EL (cell line): ENCODE measurements at places on chromosomes 7 and 10.
A peak's percentile ranks its signal among the peaks of the same experiment; 100 is the strongest.

DNA sequence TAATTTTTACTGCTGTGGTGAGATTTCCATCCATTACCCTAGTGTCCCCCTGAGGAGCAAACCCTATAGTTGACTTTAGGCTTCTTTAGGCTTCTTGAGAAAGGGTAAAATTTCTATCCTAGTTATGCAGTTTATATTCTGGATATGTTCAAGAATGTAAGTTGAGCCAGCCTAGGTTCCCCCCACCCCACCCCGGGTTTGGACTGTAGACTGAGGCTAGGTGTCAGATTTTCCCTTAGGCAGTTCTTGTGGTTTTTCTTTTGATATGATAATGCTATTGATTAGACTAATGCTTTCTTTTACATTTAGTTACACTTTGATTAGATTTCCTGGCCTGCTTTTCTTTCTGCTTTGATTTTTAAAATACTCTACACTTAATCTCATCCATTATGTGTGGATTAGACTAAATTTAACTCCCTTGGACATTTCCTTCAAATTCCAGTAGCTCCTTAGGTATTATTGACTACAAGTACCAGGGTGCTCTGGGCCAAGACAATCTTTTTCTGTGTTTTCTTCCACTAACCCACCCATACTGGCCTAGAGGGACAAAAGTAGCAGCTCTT lies 37.7 kb downstream of the NRF1 start:
- no peak for DNase-seq

DNA sequence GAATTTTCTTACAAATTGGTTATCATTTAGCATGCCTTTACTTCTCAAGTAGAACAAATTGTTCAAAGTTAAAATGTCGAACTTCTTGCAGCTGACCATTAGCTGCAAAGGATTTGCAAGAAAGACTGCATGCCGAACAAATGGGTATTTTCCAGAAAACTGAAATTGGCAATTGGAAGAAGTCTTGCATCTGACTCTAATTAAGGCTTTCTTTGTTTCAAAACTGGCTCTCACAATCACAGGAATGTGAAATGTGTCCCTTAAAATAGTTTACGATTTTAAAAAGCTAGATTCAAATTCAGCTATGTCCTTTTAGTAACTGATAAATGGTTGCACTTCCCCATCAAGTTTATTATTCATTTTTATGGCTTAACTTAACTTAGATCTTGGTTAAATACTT lies 207.9 kb downstream of the ARL4A start:
- DNase-seq = no peak

DNA sequence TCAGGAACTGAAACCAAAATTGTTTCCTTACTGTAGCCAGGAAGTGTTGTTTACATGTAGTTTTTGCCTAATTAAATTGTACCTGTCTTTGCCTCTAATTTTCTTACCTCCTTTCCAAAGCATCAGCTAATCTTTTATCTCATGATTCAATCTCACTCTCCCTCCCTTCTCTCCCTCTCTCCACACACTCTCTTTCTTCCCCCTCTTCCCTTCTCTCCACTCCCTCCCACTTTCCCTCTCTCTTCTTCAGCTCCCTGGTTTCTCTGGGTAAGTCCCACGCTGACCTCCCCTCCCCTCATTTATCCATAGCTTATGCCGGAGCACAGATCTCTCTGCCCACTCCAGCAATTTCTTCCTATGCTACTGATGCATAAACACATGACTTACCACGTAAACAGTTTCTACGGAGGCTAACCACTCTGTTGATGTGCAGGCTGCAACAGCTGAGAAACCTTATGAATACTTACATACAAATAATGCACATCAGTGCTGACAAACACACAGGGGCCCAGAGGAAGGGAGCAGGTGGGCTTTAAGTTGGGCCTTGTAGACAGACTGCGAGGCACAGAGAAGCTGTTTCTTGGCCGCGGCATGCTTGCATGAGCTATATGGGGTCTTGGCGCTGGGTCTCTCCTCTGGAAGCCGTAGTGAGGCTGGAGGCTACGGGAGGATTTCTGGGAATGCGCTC lies 174.4 kb upstream of the PLXNA4 start:
- no peak for DNase-seq

- no peak for DNase-seq
Measured at GRCh38 chr10:114618722-114619121, 39.4 kb downstream of the ABLIM1 start.

DNA sequence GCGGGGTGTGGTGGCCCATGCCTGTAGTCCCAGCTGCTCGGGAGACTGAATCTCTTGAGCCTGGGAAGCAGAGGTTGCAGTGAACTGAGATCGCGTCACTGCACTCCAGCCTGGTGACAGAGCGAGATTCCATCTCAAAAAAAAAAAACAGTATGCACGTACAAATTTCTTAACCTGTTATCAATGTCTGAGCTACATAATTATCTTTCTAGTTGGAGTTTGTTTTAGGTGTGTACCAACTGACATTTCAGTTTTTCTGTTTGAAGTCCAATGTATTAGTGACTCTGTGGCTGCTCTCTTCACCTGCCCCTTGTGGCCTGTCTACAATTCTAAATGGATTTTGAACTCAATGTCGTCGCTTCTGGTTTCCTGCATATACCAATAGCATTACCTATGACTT lies 40.3 kb downstream of the CD36 start:
- DNase-seq = no peak

- DNase-seq = peak; percentile 70
Measured at GRCh38 chr10:22597138-22597537, 117.2 kb downstream of the PIP4K2A start.

GRCh38 chr7:34756691-34757090 lies 98.7 kb downstream of the NPSR1 start:
- no peak for DNase-seq

DNA sequence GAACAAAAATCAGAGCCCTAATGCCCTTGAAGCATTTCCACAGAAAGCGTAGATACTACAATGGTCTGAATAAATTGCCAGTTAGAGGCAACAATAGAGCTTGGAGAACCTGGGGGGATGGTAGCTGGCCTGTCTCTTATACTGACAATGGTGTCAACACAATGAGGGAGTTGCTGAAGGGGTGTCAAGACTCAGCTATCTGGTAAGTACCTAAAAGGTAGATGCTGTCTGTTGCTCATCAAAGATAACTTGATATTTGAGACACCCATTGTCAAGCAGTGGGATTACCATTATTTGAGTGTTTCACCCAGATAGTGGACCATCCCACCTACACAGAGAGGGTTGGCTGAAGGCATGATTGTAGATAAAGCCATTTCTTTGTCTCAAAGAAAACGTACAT lies 72.8 kb downstream of the PDE1C start:
- no peak for DNase-seq

DNA sequence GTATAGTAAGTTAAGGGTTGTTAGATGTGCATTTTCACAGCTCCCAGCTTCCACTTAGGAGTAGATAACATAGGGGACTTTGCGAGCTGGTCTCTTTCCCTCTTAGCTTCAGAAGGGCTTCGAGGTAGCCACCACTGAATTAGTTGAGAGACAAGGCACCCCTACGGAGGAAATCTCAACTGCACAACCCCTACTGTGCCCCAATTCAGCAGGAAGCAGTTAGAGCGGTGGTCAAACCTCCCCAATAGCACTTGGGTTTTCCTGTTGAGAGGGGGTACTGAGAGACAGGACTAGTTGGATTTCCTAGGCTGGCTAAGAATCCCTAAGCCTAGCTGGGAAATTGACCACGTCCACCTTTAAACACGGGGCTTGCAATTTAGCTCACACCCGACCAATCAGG lies 1.1 kb upstream of the HERPUD2 start:
- DNase-seq = no peak

GRCh38 chr10:124605001-124605370 lies 139.2 kb downstream of the FAM53B start:
- DNase-seq = no peak

DNA sequence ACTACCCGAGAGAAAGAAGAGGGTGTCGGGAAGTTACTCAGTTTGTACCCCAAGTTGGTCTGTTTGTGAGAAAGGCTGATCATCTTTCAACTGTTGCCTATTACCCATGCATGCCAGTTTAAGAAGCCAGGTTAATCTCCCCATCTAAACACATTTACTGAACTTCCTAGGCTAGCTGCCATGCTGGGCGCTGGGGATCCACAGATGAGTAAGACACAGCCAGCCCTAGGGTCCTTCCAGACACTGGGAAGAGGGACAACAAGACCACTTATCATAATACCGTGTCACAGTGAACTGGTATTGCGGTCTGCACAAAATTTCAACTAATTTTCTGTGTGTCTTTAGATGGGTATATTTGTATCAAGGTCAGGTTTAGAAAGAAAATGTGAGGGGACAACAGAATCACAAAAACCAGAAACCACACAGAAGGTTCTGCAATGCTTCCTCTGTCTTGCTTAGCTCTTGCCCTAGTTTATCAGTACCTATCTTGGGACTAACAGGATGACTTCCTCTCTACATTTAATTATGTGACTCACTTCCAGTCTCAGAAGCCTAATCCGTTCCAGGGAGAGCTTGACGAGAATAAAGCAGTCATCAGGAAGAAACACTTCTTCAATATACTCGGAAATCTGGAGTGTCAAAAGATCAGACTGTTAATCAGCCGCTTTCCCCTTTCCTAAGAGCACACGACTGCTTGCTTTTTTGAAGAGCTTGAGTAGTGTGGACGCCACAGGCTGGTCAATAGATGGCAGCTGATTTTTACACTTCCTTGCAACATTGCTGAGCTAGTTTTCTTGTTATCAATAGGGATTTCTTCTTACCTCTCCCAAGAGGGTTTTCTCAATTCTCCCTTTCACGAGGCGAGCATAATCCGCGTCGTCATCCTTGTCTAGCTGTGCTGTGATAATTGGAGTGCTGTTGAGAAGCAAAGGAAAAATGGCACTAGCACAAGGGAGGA lies 45.7 kb downstream of the POLR3A start:
- peak; percentile 56 for DNase-seq

- no peak for DNase-seq
Measured at GRCh38 chr7:106783286-106783685, 81.8 kb upstream of the PIK3CG start.

- no peak for DNase-seq
Measured at GRCh38 chr10:12729885-12730284, 271.6 kb downstream of the CCDC3 start.

DNA sequence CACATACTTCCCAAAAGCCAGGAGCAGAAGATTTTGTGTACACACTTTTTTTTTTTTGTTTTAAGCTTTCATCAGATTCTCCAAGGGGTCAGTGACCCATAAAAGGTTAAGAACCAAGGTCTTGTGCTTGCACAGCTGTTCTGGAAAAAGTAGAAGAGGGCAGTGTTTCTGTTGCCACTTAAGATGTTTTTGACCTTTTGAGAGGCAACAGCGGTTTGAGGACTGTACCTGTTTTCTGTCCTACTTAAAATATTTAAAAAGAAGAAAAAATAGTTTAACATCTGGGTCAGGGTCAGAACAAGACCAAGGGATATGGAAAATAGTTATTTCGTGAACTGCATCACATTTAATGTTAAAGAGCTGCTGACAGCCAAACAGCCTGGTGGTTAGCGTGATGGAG lies 32.9 kb downstream of the AUTS2 start:
- DNase-seq = no peak

- DNase-seq = no peak
Measured at GRCh38 chr7:132899833-132900232, 182.1 kb downstream of the CHCHD3 start.

DNA sequence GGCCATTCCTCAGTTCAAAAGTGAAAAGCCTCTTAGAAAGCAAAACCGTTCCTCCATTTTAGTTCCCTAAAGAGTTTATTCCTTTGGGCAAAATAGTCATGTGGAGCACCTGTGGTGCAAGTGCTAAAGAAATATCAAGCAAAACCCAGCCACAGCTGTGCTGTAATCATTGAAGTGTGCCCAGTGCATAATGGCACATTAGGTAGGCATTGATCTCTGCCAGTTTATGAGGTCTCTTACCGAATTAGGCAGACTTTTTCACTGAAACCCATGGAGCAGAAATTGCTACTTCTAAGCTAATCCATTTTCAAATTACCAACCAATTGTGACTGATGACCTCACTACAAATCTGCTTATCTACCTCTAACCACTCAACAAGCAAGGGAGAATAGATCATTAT lies 97.2 kb upstream of the SEMA3A start:
- no peak for DNase-seq

- DNase-seq = no peak
Measured at GRCh38 chr7:139733751-139734150, 44.0 kb downstream of the HIPK2 start.

DNA sequence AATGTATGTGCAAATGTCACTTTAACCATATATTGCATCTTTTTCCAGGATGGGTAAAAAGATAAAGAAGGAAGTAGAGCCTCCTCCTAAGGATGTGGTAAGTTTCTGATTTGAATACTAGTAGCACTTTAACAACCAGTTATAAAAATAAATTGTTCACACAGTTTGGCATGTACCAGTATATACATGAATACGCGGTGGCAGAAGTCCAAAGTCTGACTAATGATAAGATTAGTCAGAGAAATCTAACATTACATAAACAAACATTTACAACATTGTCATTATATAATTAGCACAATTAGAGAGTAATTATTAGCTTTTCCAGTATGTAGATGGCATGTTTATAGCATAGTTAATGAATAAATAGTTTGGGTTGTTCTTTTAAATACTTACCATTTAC lies 4.1 kb downstream of the ARMC3 start:
- peak; percentile 56 for DNase-seq

GRCh38 chr7:118492466-118492865 lies 268.0 kb downstream of the ANKRD7 start:
- no peak for DNase-seq

GRCh38 chr7:23026164-23026563 lies 12.2 kb upstream of the HYCC1 start:
- DNase-seq = no peak

GRCh38 chr7:152588350-152588749 lies 87.6 kb downstream of the XRCC2 start:
- peak; percentile 52 for DNase-seq

DNA sequence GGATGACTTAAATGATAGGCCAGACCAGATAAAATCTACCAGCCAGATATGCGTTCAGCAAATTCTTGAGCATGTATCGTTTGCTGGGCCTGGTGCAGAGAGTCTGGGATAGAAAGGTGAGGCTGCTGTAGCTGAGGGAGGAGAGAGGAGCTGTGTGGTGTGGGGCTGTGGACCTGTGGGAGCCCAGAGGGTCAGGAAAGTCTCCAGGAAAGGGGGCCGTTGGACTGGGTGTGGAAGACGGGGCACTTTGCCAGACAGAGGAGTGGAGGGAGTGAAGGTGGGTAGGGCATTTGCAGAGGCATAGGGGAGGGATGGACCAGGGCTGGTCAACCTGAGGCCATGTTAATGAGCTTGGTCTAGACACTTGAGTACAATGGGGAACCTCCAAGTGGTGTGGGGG lies 124.7 kb upstream of the UNC5B start:
- DNase-seq = no peak

DNA sequence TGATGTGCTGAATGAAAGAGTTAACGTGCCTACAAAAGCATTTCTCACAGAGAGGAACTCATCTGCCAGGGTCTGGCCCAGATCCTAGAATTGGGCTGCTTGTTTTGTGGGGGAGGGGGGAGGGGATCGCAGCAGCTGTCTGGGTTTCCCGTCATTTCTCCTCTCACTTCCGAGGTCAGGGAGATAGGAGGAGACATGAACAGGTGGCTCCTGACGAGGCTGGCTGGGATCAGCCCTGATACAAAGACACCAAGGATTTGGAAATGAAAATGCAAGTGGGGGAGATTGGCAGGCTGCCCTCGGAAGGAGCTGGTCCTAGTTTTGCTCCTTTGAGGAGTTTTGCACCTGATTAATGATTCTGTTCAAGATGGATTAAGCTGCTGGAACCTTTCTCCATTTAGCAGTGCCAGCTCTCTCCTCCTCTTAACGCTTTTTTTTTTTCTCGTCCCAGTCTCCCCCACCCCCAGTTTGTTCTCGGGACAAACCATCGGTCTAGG lies 86.8 kb upstream of the KMT2C start:
- no peak for DNase-seq
